ENCODE measurements at places on chromosomes 11 and 22.

DNA sequence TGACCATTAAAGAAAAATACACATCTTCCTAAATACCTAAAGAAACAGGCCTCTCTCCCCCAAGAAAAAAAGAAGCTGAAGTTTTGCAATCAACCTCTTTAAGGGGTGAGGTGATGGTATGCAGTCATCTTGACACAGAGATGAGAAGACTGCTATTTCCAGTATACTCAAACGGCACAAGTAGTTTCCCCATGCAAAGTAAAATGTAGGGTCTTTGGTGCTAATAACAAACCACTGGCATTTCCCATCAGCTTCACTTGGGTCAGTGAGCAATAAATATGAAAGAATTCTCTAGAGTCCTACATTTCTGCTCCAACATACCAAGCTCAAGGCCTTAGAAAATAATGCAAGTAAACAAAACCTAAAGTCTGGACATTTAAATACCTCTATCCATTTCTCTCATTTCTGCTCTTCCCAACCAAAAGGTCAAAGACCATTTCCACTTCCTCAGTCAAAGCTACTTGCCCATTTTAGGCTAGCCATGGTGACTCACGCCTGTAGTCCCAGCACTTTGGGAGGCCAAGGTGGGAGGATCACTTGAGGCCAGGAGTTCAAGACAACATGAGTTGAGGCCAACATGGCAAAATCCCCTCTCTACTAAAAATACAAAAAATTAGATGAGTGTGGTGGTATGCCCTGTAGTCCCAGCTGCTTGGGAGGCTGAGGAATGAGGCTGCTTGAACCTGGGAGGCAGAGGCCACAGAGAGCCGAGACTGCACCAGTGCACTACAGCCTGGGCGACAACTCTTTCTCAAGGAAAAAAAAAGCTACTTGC lies 39.5 kb upstream of the CHRNA10 start:
- no peak for DNase-seq

DNA sequence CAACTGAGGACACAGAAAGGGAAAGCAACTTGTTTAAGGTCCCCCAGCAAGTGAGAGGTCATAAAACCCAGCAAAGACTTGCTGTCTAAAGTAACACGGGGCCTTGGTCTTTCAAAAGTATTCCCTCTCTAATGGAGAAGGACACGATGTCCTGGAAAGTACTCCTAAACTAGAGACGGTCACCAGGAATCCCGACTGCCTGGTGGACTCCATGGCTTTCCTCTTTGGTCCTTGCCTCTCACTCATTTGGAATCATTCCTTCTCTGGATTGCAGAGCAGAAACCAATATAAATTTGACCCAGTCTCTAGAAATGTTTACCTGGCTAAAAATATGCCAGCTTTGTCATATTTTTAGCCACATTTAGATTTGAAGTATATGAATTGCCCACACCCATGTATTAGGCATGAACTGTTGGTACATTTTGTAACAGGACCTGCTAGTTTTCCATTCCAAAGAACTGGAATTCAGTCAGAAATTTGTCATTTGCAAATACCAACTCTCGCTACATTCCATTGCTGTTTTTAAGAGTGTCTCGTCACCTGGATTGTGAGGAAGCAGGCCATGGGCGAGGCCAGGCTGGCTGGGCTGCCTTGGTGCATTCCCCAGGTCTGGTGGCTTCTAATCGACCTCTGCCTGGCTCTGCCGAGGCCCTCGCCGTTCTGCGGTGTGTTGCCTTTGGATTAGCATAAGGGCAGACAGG lies 12.9 kb downstream of the NAV2 start:
- no peak for DNase-seq

- peak; percentile 57 for DNase-seq
Measured at GRCh38 chr11:60265373-60266214, 14.9 kb upstream of the MS4A4A start.

GRCh38 chr11:94738746-94739145 lies 29.4 kb upstream of the AMOTL1 start:
- no peak for DNase-seq

- no peak for DNase-seq
Measured at GRCh38 chr22:47659467-47660223, 897.2 kb downstream of the TBC1D22A start.

DNA sequence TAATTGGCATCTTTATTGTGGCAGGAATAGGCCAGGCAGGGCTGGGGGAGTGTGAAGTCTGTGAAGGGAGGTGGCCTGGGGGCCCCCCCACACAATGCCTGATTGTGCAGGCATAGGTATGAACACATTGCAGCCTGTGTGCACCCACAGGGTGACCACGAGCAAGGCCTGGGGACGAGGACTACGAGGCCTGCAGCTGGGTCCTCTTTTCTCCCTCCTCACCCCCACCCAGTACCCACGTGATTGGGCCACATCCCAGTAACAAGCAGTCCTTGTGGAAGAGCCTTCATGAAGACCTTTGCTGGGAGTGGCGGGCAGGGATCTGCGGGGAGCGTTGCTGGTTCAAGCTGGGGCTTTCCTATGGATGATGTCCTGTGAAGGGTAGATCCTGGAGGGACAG lies 29.3 kb downstream of the ZBTB16 start:
- DNase-seq, result no peak

DNA sequence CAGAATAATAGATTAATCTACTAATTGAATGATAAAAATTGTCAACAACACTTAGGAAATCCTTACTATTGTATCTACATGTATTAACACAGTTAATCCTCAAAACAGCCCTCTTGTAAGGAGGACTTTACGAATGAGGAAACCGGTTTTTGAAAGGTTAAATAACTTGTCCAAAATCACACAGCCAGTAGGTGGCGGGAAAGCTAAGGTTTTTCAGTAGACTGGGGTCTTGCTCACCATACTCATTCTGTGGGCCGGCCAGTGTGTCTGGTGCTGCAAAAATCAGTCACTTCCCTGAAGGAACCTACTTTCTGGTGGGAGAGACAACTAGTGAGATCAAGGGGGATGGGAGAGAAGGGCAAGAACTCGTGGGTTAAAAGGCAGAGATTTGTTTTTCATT lies 3.8 kb downstream of the DCPS start:
- DNase-seq, result peak; percentile 67

DNA sequence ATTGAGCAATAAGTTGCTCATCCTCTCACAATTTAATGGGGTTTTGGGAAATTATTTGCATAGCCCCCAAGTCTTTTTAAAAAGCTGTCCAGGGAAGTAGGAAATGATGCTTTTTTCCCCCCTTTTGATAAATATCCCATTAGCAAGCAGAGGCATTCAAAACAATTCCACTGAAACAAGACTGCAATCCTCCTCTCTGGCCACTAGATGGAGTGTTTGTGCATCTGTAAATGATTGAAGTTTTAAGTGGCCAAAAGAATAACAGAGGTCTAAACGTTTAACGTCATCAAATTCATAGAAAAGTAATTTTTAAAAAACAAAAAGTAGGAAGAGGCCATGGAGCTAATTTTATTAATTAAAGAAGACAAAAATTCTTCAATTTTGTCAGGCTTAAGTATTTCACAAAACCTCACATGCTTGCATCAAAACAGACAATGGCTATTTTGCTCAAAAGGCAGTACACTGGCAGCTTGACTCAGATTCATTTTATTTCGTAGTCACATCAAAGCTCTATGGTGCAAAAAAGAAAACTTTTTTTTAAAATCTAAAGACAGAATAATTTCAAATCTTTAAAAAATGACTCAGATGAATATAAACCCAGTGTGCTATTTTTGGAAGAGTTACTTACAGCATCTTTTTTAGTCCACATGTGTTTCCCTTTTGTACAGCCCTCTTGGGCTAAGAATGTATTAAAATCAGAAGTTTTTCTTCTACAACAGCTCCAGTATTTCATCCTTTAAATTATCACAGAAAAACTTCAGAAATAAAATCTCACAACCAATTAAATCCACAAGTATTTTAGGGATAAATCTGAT lies 17.8 kb downstream of the CHORDC1 start:
- DNase-seq, result peak; percentile 62

DNA sequence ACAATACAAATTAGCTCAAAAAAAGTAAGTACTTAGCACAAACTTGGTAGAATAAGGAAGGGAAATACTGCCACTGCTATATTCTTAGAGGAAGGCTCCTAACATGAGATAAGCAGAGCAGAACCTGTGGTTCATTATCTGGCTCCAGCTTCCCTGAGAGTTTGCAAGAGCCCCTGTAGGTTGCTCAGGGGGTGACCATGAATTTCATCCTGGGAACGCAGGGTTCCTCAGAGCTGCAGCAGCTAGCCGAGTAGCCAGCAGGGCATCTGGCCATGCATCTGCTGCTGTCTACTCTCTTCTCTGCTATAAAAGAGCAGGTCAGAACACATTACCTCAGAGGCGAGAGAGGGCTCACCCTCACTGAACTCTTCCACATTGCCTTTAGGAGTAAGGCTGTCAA lies 67.3 kb downstream of the TRPC6 start:
- no peak for DNase-seq

GRCh38 chr22:37547251-37547741 lies 13.0 kb upstream of the CDC42EP1 start:
- no peak for DNase-seq

DNA sequence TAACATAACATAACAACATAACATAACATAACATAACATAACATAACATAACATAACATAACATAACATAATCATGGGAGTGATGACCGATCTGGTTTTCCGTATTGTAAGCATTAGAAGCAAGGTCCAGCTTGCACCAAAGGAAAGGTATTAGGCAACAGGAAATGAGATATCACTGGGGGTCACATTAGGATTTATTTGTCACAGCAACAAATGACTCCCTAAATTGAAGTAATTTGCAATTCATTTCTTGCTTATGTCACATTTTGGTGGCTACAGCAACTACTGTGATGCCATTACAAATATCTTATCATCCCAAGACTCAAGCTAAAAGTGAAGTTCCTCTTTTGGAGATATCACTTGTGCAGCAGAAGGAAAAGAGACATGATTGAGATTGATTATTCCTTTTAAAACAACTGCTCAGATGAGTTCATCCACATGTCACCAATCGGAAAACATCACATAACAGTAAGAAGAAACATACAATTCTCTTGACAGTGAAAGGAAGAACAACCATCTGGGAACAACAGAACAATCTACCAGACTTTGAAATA lies 1331.1 kb upstream of the RAG2 start:
- DNase-seq, result no peak

DNA sequence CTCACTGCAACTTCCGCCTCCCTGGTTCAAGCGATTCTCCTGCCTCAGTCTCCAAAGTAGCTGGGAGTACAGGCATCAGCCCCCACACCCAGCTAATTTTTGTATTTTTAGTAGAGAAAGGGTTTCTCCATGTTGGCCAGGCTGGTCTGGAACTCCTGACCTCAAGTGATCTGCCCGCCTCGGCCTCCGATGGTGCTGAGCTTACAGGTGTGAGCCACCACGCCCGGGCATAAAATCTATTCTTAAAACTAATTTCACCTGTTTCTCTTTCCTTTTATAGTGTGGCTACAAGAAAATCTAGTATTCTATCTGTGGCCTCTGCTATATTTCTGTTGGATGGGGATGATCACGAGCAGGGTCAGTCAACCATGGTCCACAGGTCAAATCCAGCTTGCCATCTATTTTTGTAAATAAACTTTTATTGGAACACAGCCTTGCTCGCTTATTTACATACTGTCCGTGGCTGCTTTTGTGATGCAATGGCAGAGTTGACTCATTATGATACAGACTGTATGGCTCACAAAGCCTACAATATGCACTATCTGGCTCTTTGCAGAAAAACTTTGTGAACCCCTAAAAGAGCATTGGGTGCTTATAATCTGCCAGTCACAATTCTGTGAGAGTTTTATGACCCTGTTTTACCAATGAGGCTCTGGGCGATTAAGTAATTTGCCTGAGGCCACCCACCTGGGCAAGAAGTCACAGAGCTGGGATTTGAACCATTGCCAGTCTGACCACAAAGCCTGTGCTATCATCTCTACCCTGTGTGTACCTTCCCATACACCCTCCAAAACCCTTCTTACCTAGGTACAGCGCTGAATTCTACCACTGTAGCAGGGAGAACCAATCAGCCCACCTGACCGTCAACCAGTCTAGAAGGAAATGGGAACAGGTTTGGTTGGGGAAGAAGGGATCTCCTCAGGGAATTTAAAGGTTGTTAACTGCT lies 28.3 kb downstream of the SLC1A2 start:
- DNase-seq, result peak; percentile 72

DNA sequence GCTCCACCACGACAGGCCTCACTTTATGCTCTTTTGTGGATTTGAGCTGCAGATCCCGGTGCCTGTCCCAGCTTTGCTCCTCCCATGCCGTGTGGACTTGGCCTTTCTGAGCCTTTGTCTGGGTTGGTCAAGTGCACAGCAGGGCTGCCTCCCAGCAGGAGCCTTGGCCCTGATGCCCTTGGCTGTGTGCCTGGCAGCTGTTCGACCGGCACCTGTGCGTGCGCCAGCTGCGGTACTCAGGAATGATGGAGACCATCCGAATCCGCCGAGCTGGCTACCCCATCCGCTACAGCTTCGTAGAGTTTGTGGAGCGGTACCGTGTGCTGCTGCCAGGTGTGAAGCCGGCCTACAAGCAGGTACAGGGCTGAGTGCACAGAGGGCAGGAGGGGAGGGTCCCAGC lies 46.5 kb downstream of the MYO7A start:
- DNase-seq, result no peak

DNA sequence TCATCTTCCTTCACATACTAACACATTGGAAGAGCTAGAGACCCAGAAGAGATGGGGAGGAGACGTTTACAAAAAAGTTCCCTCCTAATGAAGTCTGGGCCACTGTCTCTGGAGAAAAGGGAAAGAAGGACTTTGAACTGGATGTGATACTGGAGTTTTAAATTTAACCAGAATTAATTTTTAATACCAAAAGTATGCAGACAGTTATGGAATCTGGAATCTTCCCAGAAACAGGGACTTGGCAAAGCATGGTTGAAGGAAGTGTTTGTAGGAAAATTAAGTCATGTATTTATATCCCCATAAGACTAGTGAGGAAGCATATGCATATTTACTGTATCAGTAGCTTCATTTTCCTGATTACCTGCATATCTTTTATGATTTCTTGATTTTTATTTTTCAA lies 215.5 kb downstream of the TTC28 start:
- DNase-seq, result no peak

DNA sequence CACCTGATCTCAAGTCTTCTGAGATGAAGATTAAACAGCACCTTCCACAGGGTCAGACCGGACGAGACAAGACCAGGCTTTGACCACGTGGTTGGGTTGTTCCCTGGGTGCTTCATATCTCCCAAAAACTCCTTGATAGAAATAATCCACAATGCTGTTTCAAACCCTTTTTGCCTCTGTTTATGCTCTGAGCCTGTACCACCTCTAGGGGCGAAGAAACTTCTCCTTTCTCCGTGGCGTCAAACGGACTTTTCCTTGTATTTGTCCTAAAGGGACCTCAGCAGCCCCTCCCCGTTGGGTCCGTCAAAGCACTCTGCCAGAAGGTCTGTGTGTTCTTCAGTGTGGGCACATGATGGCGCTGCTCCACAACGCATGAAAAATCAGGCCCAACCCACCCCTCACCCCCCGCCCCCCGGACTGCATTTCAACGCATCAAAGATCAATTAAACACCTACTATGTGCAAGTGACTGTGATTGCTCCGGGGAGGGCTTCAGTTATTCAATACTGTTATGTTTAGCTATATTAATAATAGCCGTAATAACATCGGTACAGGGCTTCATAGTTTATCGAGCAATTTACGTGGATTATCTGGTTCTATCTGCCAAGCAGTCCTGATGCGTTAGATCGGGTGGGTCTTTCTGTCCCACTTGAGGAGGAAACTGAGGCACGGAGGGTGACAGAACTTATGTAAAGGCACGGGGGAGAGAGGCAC lies 17.3 kb upstream of the EIF3D start:
- DNase-seq, result peak; percentile 63

GRCh38 chr11:32411942-32412615 lies 23.3 kb downstream of the WT1 start:
- no peak for DNase-seq

All from NCI-H526 (cell line).